ENCODE measurements at places on chromosomes 1 and 21. TPM values are rescaled to one million over a fixed set of nuclear protein-coding genes. Genes with fewer than 3 reads are reported as not detected.

Gene APOBEC4
- total RNA-seq, result not detected

Gene C4BPB
- not detected for total RNA-seq

Gene FAM151A
- not detected for total RNA-seq

Gene PPFIA4
- total RNA-seq, result 24.6 TPM

Gene MPL
- total RNA-seq, result not detected

Gene OR2M4
- not detected for total RNA-seq

Gene CXADR
- 2.4 TPM for total RNA-seq

Gene TCP10L
- total RNA-seq, result not detected
